ENCODE measurements at places on chromosomes 12 and 14.

DNA sequence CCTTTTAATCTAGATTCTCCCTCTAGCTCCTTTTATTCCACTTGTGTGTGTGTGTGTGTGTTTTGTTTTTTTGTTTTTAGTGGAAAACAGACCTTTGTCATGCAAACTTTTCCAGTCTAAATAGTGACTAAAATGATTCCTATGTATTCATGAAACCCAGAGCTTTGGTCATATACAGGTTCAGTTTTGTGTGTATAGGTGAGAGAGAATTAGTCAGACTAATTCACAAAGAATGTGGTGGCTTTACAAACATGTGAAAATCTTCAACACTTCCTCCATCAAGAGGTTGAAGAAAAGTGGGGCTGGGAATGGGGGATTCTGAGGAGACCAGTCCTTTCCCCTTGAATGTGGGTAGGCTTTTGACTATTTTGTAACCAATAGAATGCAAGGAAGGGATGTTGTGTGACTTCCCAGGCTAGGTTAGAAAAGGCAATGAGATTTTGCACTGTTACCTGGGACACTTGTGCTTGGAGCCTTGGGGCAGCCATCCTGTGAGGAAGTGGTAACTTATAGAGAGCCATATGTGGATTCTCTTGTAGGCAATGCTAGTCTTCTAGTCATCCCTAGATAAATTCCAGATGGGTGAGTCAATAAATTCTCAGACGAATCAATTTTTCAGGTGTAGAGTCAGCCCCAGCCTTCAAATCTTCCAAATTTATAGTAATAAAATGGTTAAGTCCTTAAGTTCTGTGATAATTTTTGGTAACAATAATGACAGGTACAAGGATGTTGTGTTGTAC, 236.1 kb downstream of the CEP128 start:
- no peak for ATAC-seq

DNA sequence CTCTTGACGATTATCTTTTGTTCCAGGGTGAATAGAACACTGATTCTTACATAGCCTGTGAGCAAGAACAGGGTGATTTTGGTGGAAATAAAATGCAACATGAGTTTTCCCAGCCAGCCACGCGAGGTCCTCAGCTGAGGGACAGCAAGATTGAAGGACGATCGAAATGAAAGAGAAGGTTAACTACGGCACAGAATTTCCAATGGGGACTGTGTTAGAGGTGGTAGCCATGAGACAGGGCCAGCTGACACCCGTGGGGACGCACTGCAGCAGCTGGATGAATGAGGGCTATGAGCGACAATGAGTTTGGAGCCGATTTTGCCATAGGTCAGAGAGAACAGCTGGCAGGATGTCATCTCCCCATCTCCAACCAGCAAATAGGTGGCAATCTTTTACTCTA, 243.4 kb upstream of the PELI2 start:
- no peak for ATAC-seq

- no peak for ATAC-seq
Observed at GRCh38 chr12:117671734-117672133, 297.1 kb downstream of the KSR2 start.

GRCh38 chr12:94714378-94715114, 64.2 kb upstream of the TMCC3 start:
- ATAC-seq, result peak; percentile 81

DNA sequence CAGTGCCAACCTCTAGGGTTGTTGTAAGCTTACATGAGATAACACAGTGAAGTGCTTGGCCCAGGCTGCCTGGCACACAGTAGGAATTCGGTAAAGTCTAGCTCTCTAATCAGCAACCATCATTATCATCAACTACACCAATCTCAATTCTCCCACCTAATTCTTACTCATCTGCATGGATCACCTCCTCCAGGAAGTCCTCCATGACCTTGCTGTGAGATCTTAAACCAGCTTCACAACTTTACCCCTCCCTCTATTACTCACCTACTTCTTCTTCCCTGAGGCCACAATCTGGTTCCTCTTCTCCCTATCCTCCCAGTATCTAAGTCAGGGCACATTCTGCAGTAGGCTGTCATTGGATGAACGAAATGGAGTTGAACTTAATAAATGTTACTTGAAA, 67.3 kb downstream of the GSC start:
- ATAC-seq, result no peak

- ATAC-seq, result peak; percentile 58
Observed at GRCh38 chr12:57604992-57605810, 577 bp downstream of the DTX3 start.

GRCh38 chr14:71783786-71784185, 148.4 kb upstream of the RGS6 start:
- ATAC-seq, result peak; percentile 18

GRCh38 chr12:52448228-52448627, 3.7 kb downstream of the KRT6B start:
- ATAC-seq, result no peak

DNA sequence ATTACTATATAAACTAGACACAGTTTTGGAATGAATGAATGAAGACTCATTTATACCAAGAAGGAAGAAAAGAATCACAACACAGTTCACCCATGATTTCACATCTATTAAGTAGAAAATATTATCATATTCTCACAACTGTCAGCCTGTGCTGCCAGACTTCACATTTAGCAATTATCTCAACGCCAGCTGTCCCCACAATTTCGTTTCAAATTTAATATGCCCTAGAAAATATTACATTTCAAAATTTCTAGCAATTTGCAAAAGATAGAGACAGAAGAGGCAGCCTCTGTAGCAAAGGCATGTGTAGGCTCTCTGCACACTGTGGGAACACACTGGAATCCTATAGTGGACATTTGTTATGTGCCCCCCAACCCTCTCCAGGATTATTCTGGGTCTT, 83.6 kb downstream of the ANKS1B start:
- no peak for ATAC-seq

- peak; percentile 87 for ATAC-seq
Observed at GRCh38 chr12:102883204-102883799, 33.7 kb downstream of the PAH start.

GRCh38 chr12:79203058-79203647, 338.6 kb downstream of the SYT1 start:
- ATAC-seq, result no peak

- no peak for ATAC-seq
Observed at GRCh38 chr14:54589843-54590242, 22.9 kb downstream of the SAMD4A start.

DNA sequence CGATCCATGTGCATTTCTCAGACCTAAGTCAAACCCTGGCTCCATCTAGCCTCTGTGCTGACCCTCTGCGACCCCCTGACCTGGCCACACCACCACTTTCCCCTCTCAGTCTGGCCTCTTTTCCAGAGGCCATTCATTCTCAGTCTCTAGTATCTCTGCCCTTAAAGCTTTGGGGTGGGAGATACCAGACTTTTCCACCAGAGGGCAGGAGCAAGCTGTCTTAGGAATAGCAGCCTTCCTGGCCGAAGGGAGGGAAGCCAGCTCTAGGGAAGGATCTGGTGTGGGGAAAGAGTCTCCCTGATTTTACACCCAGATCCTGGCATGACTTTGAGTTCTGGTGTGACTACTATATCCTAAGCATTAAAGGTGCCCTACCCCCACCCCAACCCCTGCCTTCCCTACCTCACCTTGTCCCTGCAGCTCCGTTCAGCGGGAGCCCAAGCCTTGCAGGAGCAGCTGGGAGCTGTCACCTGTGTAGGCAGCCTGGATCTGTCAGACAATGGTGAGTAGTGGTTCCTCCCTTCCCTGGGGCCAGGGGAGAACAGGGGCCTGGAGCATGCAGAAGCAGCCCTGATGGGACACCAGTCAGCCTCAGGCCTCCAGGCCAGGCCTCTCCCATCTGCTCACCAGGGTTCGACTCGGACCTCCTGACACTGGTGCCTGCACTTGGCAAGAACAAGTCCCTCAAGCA, 6.6 kb downstream of the CARMIL3 start:
- ATAC-seq, result peak; percentile 96

GRCh38 chr12:79895071-79895470, 39.8 kb downstream of the PPP1R12A start:
- ATAC-seq, result no peak

GRCh38 chr14:78455896-78456435, 285.8 kb downstream of the NRXN3 start:
- ATAC-seq, result no peak

DNA sequence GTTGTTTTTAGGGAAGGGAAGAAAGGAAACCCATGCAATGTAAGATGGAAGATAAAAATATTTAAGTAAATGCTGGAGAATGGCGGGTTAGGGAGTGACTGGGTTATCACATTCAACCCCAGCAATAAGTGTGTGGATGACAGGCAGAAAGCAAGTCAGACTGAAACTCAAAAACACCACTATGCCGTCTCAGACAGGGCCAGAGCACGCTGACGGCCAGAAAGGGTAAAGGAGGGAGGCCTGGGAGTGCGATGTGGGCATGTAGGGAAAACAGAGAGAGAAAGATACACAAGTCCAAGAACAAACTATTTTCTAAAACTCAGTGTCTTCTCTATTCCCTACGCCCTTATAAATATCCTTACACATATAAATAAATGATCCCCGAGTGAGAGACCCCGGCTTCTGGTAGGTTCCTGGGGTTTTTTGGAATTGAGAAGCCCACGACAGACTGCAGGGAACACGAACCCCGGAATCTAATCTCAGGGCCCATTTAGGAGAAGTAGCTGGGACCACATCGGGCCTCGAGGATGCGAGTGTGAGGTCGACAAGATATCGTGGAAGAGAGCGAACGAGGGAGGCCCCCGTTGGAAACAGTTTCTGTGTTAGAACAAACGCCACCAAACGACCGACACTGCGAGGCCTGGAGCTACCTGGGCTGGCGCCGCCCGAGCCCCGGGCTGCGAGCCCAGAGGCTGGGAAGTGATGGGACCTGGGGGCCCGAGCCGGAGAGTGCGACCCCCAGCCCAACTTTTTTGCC, 735 bp upstream of the OTX2 start:
- no peak for ATAC-seq

GRCh38 chr12:70386771-70387170, 20.7 kb downstream of the KCNMB4 start:
- no peak for ATAC-seq

- ATAC-seq, result no peak
Observed at GRCh38 chr12:16331998-16332397, 15.4 kb upstream of the MGST1 start.

DNA sequence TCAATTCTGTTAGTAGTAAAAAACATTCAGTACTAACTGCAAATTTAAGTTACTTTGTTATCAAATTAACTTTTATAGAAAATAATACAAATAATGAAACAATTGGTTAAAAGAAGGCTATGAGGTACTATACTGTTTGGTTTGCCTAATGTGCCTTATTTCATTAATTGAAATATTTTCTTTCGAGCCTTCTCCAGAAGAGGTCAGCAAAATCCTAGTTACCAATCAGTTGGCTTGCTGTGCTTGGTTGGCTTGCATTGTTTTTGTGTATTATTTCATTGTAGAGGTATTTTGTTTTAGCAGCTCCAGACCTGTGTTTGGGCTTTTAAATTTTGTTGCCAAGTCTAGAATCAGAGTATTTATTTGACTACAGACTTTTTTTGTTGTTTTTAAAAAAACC, 68.5 kb downstream of the AEBP2 start:
- ATAC-seq, result no peak

DNA sequence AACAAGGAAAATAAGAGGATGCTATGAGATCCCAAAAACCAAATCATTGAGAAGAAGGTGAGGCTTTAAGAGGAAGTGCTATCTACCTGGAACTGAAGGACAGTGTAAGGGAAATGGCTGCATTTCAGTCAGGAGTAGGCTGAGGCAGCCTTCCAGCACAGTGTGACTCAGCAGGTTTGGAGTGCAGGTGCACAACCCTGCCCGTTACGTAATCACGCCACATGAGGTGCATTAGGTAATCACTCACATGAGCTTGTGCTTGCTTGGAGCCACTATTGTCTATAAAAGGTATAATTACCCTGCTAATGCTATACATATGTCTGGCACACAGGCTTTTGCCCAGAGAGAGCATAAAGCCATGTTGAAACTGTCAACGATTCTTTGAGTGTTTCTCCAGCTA, 74.9 kb downstream of the DIO2 start:
- no peak for ATAC-seq

DNA sequence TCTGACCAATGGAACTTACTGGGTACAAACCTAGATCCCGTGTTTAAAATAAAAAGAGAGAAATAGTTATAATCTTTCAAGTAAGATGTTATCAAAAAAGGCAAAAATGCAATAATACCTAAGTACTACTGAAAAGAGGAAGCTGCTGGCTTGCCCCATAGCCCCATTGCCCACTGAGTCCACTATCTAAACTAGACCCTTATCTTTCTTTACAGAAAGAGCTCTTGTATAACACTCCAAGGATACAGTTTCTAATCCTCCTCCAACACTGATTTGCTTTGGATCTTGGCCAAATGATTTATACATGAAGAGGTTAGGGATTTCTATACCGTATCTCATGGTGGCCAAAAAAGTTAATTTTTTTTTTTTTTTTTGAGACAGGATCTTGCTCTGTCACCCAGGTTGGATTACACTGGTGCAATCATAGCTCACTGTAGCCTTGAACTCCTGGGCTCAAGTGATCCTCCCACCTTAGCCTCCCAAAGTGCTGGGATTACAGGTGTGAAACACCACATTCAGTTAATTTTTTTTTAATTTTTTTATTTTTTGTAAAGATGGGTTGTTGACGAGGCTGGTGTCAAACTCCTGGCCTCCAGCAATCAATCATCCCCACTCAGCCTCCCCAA, 2.6 kb downstream of the GXYLT1 start:
- ATAC-seq, result no peak

- ATAC-seq, result no peak
Observed at GRCh38 chr14:99441157-99441870, 39.3 kb downstream of the SETD3 start.

GRCh38 chr12:69309461-69309860, 38.7 kb upstream of the LYZ start:
- ATAC-seq, result no peak

- ATAC-seq, result no peak
Observed at GRCh38 chr14:74835645-74836250, 40.2 kb downstream of the PROX2 start.

- no peak for ATAC-seq
Observed at GRCh38 chr14:51211149-51211548, 28.9 kb upstream of the TMX1 start.

DNA sequence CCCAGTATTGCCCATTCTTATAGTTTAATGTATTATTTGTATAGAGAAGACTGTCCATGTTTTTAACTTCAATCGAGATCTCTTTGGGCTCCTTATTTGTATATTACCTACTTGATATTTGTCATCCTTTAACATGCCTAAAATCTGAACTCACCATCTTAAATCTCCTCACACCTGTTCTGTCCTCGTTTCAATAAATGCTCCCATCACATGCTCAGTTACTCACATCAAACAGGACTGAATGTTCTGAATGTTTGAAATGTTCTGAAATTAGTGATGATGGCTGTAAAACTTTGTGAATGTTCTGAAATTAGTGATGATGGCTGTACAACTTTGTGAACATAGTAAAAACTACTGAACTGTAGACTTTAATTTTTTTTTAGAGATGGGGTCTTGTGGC, 34.5 kb downstream of the COCH start:
- ATAC-seq, result no peak
